ENCODE measurements at places on chromosomes 16 and 17. TPM values are rescaled to one million over a fixed set of nuclear protein-coding genes. Genes with fewer than 3 reads are reported as not detected.

The CCL15 gene
- not detected for total RNA-seq

The KRTAP9-8 gene
- total RNA-seq, result not detected

The CCDC40 gene
- total RNA-seq, result 6.9 TPM

The HSD17B2 gene
- 1.3 TPM for total RNA-seq

The PLA2G10 gene
- not detected for total RNA-seq

The ADCY7 gene
- 26.0 TPM for total RNA-seq

- H3K27me3 ChIP-seq, result no peaks in the 10 kb centered on the region
- no peak overlapping the region for H3K27ac ChIP-seq
Observed at GRCh38 chr17:43534909-43535308, 11.2 kb downstream of the ETV4 start.

DNA sequence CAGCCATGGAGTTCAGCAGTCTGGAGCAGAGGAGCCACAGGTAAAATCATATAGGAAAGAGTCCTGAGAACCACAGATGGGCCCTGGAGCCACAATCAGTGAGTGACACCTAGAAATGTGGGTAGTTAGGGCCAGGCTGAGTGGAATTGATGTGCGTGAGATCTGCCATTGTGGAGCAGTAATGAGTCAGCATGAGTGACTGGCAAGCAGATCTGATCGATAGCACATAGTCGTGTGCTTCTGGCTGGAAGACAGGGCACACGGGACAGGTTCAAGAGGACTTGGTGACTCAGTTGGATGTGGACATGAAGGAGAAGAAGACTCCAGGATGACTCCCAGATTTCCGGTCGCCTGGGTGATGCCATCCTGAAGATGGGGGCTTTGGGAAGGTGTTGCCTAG, 12.3 kb downstream of the ADORA2B start:
- no peak for DNase-seq
- H3K4me3 ChIP-seq, result no peak overlapping the region
- H3K27ac ChIP-seq, result no peak overlapping the region
- H3K36me3 ChIP-seq, result no peaks in the 10 kb centered on the region
- H3K27me3 ChIP-seq, result no peaks in the 10 kb centered on the region
- H3K4me1 ChIP-seq, result no peaks in the 10 kb centered on the region

DNA sequence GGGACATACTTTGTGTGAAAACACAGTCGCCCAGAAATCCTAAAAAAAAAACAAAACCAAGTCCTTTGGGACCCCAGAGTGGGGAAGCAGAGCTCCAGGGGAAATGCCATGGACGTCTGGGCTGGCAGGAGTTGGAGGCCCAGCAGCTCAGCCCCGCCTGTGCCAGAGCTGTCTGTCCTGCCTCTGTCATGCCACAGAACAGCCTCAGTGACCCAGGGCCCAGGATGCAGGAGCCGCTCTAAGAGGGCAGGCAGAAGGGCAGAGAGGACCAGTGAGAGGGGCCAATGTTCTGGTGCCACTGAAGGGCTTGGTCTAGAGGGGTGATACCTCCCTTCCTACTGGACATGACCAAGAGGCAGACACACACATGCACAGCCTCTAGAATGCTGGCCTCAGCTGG, 166.2 kb downstream of the C16orf78 start:
- no peaks in the 10 kb centered on the region for H3K27me3 ChIP-seq
- no peak overlapping the region for H3K27ac ChIP-seq
- no peak overlapping the region for H3K4me3 ChIP-seq
- H3K36me3 ChIP-seq, result no peaks in the 10 kb centered on the region

DNA sequence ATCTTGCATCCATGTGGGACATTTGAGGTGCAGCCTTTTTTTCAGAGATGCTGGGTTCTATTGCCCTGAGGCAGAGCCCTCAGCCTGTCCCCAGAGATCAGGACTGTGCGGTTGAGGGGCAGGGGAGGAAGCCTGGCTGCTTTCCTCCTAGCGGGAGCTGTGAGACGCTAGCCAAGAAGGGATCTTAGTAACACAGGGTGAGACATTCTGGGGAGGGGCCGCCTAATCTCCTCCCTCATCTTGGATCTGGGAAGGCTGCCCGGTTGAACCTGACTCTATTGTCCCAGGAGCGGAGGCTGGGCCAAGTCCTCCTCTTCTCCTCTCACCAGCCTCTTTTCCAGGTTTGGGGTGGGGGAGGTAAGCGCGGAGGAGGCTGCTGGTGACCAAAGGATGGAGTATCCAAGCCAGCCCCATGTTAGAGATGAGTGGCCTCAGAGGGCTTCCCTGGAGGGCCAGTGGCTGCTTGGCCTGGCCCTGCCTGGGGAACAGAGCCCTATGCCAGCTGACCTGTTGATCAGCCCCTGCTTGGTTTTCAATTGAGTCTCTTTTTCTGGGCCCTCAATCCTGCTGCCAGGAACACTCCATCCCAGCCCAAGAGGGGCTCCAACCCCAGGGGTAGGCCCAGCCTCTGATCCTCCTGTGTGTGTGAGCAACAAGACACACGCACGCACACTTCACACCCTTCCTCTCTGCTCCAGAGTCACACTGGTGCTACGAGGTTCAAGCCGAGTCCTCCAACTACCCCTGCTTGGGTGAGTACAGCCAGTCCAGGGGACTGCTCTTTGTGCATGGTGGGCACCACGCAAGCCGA, 5.0 kb downstream of the CA4 start:
- no peak for DNase-seq
- peaks cover 37% of the 10 kb centered on the region for H3K4me1 ChIP-seq
- peaks cover 26% of the 10 kb centered on the region for H3K27me3 ChIP-seq
- no peaks in the 10 kb centered on the region for H3K36me3 ChIP-seq
- peak overlapping the region; percentile 40 for H3K27ac ChIP-seq

- H3K27ac ChIP-seq, result no peak overlapping the region
- peaks cover 20% of the 10 kb centered on the region for H3K4me1 ChIP-seq
- H3K27me3 ChIP-seq, result no peaks in the 10 kb centered on the region
- peaks cover 90% of the 10 kb centered on the region for H3K36me3 ChIP-seq
Observed at GRCh38 chr17:82600731-82601446, 47.4 kb downstream of the WDR45B start.

GRCh38 chr17:29003289-29003688, 2.5 kb downstream of the SEZ6 start:
- peaks cover 65% of the 10 kb centered on the region for H3K4me1 ChIP-seq
- H3K36me3 ChIP-seq, result peaks cover 2% of the 10 kb centered on the region
- DNase-seq, result no peak
- H3K4me3 ChIP-seq, result peak overlapping the region; percentile 2

- H3K27ac ChIP-seq, result no peak overlapping the region
- no peak overlapping the region for H3K4me3 ChIP-seq
Observed at GRCh38 chr16:86994215-86994614, 323.0 kb downstream of the C16orf95 start.

DNA sequence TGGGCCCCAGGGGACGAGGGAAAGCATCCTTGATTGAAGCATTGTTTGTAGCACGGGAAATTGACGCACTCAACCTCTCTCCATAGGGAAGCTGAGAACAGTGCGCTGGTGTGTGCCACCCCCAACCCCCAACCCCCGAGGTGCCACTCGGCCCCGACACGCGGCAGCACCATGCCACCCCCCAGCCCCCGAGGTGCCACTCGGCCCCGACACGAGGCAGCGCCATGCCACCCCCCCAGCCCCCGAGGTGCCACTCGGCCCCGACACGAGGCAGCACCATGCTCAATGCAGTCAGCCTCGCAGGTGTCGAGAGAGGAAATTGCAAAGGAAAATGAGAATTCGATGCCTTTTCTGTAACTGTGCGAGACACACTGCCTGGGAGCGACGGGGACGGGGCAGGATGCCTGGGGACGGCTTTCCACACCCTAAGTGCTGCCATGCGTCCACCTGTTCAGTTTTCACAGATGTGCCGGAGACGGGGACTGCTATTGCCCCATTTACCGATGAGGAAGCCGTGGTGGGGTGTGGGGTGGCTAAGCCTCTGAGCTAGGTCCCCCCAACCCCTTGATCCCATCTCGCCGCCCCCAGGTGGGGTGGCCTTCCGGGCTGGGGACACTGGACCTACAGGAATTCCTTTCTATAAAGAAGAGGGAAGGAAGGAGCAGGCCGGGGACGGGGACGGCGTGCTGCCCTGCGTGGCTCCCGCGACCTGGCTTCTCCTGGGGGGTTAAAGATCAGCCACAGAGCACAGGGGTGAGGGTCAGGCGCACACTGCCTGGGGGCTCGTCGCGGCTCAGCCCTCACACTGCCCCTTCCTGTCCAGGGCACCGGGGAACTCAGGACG, 9.8 kb downstream of the CBFA2T3 start:
- H3K27me3 ChIP-seq, result no peaks in the 10 kb centered on the region
- DNase-seq, result no peak
- peaks cover 15% of the 10 kb centered on the region for H3K4me1 ChIP-seq
- H3K36me3 ChIP-seq, result no peaks in the 10 kb centered on the region
- H3K4me3 ChIP-seq, result no peak overlapping the region

DNA sequence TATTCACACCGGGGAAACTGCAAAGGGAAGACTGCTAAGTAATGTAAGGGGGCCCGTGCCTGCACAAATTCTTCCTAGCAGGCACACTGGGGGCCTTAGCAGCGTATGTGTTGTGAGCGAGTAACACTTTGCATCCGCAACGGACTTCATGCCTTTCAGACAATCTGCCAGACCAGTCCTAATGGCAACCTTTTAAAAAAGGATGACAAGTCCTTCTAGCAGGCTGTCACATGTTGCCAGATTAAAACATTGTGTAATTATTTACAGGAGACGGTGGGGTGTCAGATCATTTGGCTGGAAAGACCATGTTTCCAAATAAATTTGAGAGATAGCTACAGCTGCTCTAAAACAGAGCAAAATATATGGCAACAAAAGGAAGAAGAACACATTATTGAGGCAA, 46.1 kb downstream of the CPPED1 start:
- H3K36me3 ChIP-seq, result no peaks in the 10 kb centered on the region
- H3K4me1 ChIP-seq, result peaks cover 5% of the 10 kb centered on the region
- no peak overlapping the region for H3K4me3 ChIP-seq
- peak overlapping the region; percentile 64 for H3K27ac ChIP-seq

- H3K4me3 ChIP-seq, result no peak overlapping the region
- H3K27me3 ChIP-seq, result peaks cover 6% of the 10 kb centered on the region
Observed at GRCh38 chr17:79769570-79770506, 8.1 kb upstream of the CBX2 start.

- peaks cover 11% of the 10 kb centered on the region for H3K4me1 ChIP-seq
- H3K36me3 ChIP-seq, result peaks cover 7% of the 10 kb centered on the region
- H3K27ac ChIP-seq, result peak overlapping the region; percentile 4
- no peak overlapping the region for H3K4me3 ChIP-seq
- DNase-seq, result no peak
Observed at GRCh38 chr17:47899643-47900042, 3.6 kb downstream of the SP2 start.

DNA sequence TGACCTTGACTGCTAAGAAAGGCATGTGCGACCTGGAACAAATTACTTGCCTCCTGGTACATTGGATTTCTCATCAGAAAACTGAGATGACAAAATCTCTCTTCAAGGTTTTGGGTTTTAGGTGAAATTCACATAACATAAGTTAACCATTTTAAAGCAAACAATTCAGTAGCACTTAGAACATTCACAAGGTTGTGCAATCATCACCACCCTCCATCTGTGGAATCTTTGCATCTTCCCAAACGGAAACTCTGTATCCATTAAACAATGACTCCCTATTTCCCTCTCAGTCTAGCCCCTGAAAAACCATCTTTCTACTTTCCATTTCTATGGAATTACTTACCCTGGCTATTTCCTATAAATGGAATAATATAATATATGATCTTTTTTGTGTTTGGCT, 42.2 kb upstream of the BRD7 start:
- no peak overlapping the region for H3K27ac ChIP-seq
- no peak overlapping the region for H3K4me3 ChIP-seq
- H3K36me3 ChIP-seq, result no peaks in the 10 kb centered on the region

DNA sequence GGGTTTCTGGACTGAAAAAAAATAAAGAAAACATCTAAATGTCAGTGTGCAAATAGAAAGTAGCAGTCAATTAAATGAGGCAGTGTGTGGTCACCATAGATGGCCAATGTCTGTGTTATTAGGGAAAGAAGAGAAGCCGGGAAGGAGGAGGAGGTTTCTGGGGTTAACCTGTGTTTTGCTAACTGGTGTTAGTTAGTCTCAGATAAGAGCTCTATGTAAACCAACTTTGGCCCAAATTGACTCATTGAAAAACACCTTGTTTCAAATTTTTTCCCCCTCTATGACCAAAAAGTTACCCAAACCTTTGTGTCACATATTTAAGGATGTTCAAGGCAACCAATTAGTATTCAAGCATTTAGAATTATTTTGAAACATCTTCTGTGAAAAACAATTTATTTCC, 530.9 kb downstream of the MAF start:
- no peak for DNase-seq
- H3K27ac ChIP-seq, result no peak overlapping the region
- no peaks in the 10 kb centered on the region for H3K36me3 ChIP-seq
- no peak overlapping the region for H3K4me3 ChIP-seq
- no peaks in the 10 kb centered on the region for H3K4me1 ChIP-seq

DNA sequence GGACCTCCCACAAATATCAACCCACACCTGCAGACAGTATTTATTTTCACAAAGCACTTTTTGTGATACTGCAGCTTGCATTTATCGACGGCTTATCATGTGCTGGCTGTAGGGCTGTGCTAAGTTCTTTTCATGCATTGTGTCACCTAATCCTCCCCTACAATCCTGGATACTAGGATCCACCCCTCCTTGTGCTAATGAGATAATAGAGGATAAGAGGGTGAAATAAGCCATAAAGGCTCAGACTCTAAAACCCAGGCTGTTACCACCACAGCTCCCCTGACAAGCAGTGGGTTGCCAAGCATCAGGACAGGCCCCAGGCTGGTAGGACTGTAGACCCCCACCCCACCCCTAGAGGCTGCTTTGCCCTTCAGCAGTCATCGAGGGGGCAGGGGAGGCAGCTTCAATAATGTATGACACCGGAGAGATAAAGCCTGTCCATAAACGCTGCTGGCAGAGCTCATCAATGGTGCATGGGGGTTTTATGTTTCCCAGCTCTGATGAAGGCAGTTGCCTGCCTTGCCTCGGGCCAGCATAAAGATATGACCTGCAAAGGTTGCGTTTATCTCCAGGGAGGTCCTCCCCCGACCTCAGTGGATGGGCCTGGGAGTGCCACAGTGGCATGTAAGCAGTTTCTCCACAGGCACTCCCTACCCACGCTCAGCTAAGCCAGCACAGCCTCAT, 73.9 kb upstream of the C16orf82 start:
- H3K27ac ChIP-seq, result no peak overlapping the region
- H3K36me3 ChIP-seq, result no peaks in the 10 kb centered on the region
- H3K4me3 ChIP-seq, result no peak overlapping the region
- no peaks in the 10 kb centered on the region for H3K27me3 ChIP-seq

DNA sequence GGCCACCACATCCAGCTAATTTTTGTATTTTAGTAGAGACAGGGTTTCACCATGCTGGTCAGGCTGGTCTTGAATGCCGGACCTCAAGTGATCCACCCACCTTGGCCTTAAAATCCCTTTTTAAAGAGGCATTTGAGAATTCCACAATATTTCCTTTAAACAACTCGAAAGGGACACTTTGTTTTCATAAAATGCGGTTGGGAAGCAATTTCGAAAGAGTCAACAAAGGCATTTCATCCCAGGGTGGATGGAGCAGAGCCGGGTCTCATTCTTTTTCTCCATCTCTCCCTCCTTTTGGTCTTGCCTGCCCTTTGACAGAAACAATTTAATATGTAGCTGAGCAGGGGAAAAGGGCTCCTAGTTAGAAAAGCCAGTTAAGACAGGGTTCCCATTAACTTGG, 13.5 kb upstream of the COG1 start:
- DNase-seq, result no peak
- H3K4me1 ChIP-seq, result no peaks in the 10 kb centered on the region
- no peaks in the 10 kb centered on the region for H3K36me3 ChIP-seq
- no peak overlapping the region for H3K4me3 ChIP-seq
- H3K27ac ChIP-seq, result no peak overlapping the region
